ENCODE measurements at places on chromosomes 4 and X. TPM values are rescaled to one million over a fixed set of nuclear protein-coding genes. Genes with fewer than 3 reads are reported as not detected.

- DNase-seq: no peak
Measured at GRCh38 chr4:6038711-6039110, 20.5 kb upstream of the C4orf50 start.

GRCh38 chrX:134625315-134625718 is 33.0 kb downstream of the PLAC1 start:
- no peak for DNase-seq

DNA sequence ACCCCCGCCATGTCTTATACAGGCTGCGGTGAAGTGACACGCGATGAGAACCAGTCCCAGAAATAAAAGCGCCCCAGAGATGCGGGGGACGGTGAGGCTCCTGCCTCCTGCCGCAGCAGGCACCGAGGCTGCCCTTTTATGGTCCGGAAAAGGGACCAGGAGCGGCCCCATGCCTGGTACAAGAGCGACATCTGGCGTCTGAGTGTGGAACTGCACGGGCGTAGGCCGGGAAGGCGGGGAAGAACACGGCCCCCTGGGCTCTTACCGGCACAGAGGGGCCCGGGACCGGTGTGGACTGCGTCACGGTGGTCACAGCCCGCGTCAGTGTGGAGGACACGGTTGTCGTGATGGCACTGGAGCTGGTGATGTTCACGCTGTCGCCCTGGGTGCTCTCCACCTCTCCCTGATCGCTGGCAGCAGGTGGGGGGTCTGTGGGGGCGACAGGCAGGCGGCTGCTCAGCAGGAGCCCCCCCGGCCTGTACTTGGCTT is 8.9 kb upstream of the RENBP start:
- no peak for DNase-seq

DNA sequence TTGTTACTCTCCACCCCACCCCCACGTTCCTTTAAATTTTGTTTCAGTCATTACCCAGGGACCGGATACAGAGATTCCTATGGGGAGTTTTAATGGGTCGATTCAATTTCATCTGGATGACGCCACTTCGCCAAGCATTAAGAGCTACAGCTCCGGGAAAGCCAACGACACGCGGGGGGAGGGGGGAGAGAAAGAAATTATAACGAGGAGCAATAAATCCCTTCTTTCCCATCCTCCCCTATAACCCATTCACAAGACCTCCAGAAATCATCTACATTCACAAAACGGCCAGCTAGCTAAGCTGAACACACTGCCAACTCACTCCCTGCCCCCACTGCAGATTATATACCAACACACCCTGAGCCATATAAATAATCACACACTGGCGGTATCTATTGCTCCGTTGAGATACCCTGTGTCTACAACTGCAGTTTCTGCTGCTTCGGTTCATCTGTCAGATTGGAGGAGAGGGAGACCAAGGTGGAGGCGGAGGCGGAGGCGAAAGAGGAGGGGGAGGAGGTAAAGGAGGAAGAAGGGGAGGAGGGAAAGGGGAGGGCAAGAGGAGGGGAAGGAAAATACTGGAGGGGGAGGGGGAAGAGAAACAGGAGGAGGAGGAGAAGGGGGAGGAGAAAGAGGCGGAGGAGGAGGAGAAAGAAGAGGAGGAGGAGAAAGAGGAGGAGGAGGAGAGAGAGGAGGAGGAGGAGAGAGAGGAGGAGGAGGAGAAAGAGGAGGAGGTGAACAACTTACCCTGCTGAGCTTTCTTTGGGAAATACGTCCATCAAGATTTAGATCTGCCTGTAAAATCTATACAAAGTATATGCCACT is 113.9 kb upstream of the VAMP7 start:
- peak; percentile 45 for DNase-seq

DNA sequence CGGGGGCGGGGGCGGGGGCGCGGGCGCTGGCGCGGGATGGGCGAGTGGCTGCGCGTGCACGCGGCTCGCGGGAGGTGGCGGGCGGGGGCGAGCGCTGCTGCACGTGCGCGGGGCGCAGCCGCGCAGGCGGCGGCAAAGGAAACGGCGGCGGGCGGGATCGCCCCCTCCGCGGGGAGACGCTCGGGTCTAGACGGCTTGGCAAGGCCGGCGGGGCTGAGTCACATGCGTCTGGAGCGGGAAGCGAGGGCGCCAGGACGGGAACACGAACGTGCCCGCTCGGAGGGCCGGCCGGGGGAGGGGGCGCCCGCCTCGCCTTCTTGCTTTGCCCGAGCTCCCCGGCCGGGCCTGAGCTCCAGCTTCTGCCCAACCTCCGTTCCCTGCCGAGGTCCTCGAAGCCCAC is 4.3 kb upstream of the HAUS7 start:
- no peak for DNase-seq

- no peak for DNase-seq
Measured at GRCh38 chr4:145438298-145438697, 43.4 kb upstream of the SMAD1 start.

DNA sequence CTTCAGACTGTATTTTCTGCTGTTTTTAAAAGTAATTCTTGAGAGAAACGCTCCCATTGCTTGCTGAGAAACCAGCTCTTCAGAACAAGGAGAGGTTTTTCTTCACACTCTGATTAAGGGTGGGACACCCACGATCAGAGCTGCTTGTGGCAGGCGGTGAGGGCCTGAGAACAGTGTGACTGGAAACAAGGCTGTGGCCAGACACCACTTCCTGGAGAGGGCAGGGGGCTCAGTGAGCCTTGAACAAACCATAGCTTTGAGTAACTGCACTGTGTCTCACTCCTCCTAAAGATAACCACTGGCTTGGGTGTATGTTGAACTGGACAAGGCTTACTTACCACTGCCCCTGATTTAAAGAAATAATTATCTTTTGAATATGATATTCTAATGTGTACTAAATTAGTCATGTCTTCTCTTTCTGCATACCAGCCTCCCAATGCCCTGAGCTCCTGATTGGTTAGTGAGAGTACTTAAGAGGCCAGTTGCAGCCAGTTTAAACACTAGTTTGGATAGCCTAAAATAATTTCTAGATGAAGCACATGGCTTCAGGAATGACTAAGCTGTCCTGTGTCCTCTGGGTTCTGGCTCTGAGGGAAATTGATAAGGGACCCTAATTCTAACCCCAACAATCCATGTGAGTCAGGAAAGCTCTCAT is 3.7 kb upstream of the GPR82 start:
- DNase-seq: no peak

GRCh38 chr4:174859904-174860303 is 30.9 kb upstream of the GLRA3 start:
- DNase-seq: no peak

- DNase-seq: no peak
Measured at GRCh38 chr4:39046249-39046648, 14.0 kb upstream of the TMEM156 start.

- no peak for DNase-seq
Measured at GRCh38 chrX:31547416-31547815, 475.6 kb upstream of the FTHL17 start.

DNA sequence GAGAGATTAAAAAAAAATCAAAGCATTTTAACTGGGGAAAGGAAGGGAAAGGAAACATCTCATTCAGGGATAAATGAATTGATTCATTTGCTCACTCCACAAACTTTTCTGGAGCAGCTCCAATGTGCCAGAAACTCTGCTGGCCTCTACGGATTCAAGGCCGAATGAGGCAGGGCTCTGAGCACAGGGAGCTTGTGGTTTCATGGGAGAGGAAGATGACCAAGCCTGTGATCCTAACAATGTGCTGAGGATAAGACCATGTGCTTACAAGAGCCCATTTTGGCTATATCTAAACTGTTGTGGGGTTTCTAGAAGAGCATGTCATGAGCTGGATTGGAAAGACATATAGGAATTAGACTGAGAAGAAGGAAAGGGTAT is 137.5 kb downstream of the ZNF674 start:
- no peak for DNase-seq

GRCh38 chr4:14669371-14669770 is 332.9 kb upstream of the CPEB2 start:
- no peak for DNase-seq

DNA sequence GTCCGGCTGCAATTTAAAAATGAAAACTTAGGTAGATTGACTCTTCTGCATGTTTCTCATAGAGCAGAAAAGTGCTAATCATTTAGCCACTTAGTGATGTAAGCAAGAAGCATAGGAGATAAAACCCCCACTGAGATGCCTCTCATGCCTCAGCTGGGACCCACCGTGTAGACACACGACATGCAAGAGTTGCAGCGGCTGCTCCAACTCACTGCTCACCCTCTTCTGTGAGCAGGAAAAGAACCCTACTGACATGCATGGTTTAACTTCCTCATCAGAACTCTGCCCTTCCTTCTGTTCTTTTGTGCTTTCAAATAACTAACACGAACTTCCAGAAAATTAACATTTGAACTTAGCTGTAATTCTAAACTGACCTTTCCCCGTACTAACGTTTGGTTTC is 41.0 kb downstream of the MAP7D3 start:
- DNase-seq: no peak

DNA sequence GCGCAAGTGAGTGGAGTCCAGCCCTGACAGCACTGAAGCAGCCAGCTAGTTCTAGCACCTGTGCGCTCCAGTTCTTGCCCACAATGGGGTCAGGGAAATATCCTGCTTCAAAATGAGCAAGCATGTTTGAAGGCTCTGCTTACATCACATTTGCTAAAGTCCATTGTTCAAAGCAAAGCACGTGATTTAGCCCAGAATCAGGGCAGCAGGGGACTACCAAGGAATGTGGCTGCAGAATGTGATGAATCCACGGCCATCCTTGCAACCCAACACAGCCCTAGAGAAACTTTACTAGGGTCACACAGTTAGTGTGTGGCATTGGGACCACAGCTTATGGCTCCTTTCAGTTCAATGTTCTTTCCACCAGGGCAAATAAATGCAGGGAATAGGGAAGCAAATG is 47.3 kb upstream of the SMIM31 start:
- no peak for DNase-seq

GRCh38 chr4:168654104-168654847 is 157.4 kb downstream of the PALLD start:
- DNase-seq: no peak

DNA sequence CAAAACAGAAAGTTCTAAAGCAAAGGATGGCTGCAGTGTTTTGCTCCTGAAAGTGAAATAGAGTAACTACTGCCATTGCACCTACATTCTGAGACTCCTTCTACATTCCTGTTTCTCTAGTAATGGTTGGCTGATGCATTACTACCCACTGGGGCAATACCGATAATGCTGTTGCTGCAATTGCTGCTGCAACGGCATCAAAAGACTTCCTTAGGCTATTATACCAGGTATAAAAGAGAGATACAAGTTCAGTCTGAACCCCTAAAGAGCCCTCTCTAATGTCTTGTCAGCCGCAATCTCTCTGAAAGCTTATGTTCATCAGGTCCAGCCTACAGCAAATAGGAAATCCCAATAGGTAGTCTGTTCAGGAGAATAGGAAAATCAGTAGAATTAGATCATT is 338.4 kb downstream of the PABPC4L start:
- no peak for DNase-seq

DNA sequence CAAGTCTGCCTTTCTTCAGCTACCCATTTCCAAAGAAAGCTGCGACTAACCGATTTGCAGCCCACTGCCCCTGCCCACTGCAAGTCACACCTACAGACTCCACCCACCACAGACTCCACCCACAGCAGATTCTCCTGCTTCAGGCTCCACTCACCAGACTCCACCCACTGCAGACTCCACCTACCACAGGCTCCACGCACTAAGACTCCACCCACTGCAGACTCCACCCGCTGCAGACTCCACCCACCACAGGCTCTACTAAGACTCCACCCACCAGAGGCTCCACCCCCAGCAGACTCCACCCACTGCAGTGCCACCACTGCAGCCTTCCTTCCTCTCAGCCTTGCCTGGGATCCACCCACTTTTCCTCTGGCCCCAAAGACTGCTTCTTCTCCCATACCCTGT is 41.3 kb downstream of the ABLIM2 start:
- no peak for DNase-seq

- DNase-seq: no peak
Measured at GRCh38 chr4:55303760-55304165, 42.3 kb upstream of the SRD5A3 start.

DNA sequence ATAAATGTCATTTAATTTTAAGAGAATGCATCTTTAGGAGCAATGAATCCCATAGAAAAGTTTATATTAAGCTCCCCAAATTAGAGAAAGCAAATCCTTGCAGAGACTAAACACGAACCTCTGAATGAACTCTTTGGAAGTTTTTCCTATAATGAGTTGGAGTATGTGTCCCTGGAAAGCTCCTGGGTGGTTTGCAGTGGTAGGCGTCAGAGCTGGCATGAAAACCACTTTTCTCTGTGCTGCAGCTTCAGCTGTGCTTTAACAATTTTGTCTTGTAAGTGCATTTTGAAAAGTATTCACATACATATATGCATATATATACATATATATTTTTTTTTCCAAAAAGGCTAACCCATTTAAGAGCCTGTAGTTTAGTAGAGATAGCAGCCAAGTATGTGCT is 148.7 kb upstream of the TBC1D9 start:
- no peak for DNase-seq

DNA sequence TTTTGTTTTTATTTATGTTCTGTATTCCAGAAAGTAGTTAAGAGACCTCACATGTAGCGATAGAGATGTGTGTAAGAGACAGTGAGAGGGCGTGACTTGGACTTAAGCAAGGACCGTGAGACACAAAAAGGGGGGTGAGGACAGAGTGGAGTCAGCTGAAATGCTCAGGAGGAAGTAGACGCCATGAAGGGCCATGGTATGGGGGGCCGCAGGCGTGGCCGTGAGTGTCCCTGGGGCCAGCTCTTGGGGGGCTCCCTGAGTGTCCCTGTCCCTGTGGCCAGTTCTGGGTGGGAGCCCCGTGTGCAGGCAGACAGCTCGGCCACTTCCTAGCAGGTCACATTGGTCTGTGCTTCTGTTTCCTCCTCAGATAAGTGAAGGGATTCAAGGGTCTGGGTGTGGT is 23.0 kb upstream of the MSANTD1 start:
- no peak for DNase-seq

- peak; percentile 5 for DNase-seq
Measured at GRCh38 chrX:100379388-100379986, 30.6 kb downstream of the PCDH19 start.

- DNase-seq: no peak
Measured at GRCh38 chr4:3320361-3321023, 27.7 kb downstream of the RGS12 start.

DNA sequence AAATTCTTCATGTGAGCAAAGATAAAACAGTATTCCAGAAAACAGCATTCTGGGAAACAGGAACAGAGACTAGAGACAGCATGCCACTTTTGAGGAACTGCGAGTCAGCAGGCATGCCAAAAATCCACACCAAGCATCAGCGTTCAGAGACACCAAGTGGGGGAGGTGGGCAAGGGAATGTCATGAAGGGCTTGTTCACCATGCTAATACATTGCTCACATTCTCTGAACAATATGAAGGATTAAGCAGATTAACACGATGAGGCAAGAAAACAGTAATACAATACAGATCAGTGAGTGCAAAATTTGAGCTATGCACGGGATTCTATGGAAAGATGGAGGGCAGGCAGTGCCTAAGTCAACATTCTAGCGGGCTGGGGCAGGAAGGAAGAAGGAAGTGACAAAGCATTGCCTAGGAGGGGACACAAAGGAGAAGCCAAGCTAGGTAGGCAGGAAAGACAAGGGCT is 278.3 kb downstream of the FBXW7 start:
- DNase-seq: no peak

The ADH6 gene
- 0.28 TPM for polyA plus RNA-seq

The FABP2 gene
- not detected for polyA plus RNA-seq

The STAP1 gene
- 0.23 TPM for polyA plus RNA-seq

The TMEM144 gene
- 2.1 TPM for polyA plus RNA-seq

The PDZD4 gene
- 28.0 TPM for polyA plus RNA-seq

The DDX3X gene
- polyA plus RNA-seq: 124 TPM

The MAGEA9B gene
- polyA plus RNA-seq: not detected

The SORBS2 gene
- 493 TPM for polyA plus RNA-seq

The CFAP99 gene
- 0.06 TPM for polyA plus RNA-seq

The GABRG1 gene
- polyA plus RNA-seq: 0.01 TPM

The PCDH10 gene
- 4.0 TPM for polyA plus RNA-seq

The COQ2 gene
- 5.6 TPM for polyA plus RNA-seq

The AVPR2 gene
- 7.7 TPM for polyA plus RNA-seq

The PLXNA3 gene
- 10.1 TPM for polyA plus RNA-seq
